ENCODE measurements at places on chromosomes 5 and 9. TPM values are rescaled to one million over a fixed set of nuclear protein-coding genes. Genes with fewer than 3 reads are reported as not detected.

DNA sequence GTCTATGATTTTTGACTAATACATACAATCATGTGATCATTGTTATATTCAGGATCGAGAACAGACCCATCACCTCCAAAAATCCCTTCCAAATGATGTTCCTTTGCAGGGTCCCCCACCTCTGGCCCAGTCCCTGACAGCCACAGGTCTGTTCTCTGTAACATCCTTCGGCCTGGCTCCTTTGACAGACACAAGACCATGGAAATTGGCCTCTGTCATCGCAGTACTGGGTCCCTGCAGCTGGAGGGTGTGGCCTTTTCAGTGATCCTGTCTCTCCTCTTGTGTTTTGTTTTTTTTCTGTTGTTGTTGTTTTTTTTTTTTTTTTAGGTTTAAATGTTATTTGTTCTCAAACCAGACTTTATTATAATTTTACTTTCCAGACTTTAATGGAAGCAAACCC is 27.4 kb upstream of the ANKRD33B start:
- no peak for DNase-seq

DNA sequence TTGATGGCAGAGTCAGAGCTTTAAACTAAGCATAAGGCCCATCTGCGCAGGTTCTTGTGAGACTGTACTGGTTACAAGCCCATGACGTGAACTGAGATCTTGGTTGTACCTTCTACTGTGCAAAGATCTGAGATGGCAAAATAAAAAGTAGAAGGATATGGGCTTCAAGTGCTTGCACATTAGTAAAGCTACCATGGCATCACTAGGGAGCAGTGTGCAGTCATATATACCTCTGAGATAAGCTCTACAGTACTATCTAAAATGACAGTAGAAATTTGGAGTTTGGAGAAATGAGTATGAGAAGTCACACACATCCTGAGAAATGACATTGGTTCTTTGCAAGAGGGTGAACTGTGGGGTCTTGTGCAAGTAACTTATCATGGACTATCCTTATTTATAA is 408.2 kb upstream of the PRR16 start:
- no peak for DNase-seq

DNA sequence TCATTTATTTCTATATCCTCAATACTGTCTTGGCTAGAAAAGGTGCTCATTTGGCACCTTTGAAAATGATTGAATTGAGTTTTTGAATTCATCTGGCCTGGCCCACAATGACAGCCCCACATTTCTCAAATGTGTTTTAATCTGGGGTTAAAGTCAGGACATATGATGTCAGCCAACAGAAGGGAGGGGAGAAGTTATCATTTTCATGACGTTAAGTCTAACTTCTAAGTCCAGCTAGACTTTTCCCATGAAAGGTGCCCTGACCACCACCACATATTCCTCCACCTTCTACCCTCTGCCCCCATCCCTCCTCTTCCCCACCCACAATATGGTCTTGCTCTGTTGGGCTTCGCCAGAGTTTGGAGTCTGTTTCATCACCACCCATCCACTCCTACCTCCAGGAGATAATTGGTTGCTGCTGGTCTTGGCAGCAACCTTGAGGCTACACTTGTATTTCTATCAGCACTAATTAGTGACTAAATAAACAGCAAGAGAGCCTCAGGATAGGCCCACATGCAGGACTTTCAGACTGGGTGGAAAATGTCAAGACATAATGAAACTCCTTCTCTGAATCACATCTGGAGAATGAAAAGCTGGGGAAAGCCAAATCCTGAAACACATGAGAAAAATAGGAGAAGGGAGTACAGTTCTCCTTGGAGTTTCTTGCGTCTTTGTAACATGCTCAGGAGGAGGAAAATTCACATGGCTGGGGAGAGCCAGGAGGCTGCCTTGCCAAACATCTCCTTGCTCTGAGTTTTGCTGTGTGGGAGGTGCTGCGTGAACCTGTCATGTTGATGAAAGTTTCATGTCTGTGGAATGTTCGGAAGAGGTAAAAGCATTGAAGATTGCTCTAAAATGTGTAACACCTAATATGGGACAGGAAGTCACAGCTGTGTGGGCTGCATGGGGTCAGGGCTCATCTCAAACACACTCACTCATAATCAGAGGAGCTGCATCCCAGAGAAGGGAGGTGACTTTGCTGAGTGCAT is 544.7 kb upstream of the KLF4 start:
- DNase-seq: peak; percentile 50

GRCh38 chr5:156411185-156411613 is 84.2 kb downstream of the SGCD start:
- no peak for DNase-seq

GRCh38 chr9:131650254-131650653 is 89.6 kb downstream of the RAPGEF1 start:
- DNase-seq: peak; percentile 36

GRCh38 chr9:2489838-2490314 is 131.7 kb upstream of the VLDLR start:
- peak; percentile 18 for DNase-seq

GRCh38 chr5:97162045-97162444 is 19.6 kb upstream of the LIX1 start:
- DNase-seq: peak; percentile 78

- DNase-seq: no peak
Measured at GRCh38 chr5:157558041-157558595, 17.5 kb downstream of the ADAM19 start.

DNA sequence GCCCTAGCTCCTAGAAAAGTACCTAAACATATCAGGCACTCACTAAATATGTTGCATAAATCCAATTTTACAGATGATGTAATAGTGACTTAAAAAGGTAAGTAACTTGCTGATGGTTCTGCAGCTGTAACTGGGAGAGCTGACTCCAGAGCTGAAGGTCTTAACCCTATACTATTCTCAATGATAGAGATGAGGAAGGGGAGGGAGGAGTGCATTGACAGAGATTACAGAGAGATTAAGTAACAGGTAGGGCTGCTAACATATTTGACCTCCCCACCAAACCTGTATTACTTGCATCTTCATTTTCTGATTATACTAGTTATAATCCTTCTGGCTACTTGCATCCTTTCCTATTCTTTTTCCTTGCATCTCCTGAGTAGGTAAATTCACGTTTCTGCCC is 255.4 kb upstream of the EFNA5 start:
- no peak for DNase-seq

DNA sequence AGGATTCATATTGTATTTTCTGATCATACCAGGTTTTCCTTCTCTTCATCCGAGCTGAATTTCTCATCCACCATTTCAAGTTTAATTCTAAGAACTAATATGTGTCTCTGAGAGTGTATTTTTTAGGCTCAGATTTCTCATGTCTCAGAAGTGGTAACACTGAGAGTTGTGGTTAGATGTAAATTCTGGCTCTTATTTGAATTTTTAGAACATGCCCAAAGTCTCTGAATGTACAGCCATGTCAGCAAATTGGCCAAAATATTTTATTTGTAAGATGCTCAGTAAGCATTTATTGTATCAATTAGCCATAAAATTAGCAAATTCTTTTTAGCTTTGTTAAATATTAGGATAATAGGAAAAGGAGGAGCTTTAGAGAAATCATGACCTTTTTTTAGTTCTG is 16.6 kb downstream of the SV2C start:
- no peak for DNase-seq

GRCh38 chr9:120289990-120290975 is 289.7 kb downstream of the CDK5RAP2 start:
- DNase-seq: no peak

GRCh38 chr5:91313757-91314673 is 69.1 kb downstream of the ARRDC3 start:
- DNase-seq: peak; percentile 68

GRCh38 chr5:57891443-57891842 is 408.8 kb upstream of the ACTBL2 start:
- no peak for DNase-seq

DNA sequence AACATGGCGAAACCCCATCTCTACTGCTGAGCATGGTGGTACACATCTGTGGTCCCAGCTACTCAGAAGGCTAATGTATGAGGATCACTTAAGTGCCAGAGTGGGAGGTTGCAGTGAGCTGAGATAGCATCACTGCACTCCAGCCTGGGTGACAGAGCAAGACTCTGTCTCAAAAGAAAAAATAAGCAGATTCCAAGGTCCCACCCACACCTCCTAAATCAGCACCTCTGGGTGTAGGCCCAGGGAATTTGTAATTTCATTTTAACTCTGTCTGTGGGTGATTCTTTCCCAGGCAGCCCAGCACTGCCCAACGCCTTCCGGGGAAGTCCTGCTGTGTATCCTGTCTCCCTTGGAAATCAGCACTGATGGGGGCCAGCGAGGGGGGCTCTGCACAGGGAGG is 12.5 kb downstream of the CAMK2A start:
- DNase-seq: no peak

DNA sequence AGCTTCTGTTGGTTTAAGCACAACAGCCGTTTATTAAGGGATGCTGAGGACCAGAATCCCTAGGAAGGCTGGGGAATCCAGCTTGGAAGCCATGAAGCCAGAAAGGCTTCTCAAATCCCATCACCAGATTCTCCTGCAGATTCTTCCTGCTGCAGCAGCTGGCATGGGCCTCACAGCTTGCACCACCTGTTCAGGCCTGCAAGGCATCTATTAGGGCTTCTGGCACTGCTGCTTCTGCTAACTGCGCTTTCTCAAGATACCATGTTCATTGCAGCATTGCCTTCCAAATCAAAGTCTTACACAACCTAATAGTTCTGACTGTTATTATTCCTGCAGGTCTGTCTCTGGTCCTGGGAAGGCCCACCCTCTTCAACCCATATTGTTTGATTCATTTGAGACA is 51.2 kb upstream of the ZNF366 start:
- DNase-seq: no peak

GRCh38 chr9:90020276-90020871 is 415.6 kb downstream of the GADD45G start:
- no peak for DNase-seq

GRCh38 chr9:3879726-3880505 is 354.1 kb upstream of the RFX3 start:
- no peak for DNase-seq

DNA sequence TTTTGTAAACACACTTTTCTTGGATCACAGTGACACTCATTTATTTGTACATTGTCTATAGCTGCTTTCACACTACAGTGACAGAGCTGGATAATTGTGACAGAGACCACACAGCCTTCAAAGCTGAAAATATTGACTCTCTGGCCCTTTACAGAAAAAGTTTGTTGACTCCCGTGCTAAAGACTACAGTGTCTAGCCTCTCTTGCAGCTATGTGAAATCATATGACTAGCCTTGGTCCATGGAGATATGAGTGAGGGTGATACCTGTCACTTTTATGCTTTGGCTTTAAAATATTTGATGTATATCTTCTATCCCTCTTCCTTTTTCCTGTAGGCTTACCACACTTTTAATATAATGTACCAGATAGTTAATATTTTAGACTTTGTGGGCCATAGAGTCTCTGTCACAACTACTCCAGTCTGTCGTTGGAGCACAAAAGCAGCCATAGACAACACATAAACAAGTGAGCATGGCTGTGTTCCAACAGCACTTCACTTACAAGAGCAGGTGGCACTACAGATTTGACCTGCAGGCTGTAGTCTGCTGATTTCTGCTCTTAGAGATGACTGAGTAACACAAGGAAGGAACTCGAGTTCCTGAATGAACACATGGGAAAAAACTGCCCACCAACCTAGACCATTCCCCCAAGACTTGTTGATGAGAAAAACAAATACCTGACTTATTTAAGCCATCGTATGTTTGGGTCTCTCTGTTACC is 73.5 kb upstream of the ANKRD55 start:
- DNase-seq: no peak

- DNase-seq: no peak
Measured at GRCh38 chr9:83477571-83477970, 60.6 kb downstream of the FRMD3 start.

DNA sequence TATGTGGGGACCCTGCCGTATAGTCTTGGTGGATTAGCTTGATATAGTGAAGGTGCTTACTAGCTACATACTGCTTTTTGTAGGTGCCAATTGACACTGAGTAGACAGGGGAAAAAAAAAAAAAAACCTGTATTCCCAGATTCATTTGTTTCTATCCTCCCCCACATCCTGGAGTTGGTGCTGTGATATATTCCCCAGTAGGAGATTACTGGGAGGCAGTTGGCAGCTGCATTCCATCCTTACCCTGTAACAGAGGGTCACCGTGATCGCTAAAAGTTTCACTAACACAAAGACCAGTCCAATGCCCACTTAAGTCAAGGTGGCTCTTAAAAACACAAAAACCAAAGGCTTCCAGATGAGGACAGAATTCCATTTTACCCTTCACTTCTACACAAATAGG is 27.4 kb upstream of the TOMM5 start:
- no peak for DNase-seq

DNA sequence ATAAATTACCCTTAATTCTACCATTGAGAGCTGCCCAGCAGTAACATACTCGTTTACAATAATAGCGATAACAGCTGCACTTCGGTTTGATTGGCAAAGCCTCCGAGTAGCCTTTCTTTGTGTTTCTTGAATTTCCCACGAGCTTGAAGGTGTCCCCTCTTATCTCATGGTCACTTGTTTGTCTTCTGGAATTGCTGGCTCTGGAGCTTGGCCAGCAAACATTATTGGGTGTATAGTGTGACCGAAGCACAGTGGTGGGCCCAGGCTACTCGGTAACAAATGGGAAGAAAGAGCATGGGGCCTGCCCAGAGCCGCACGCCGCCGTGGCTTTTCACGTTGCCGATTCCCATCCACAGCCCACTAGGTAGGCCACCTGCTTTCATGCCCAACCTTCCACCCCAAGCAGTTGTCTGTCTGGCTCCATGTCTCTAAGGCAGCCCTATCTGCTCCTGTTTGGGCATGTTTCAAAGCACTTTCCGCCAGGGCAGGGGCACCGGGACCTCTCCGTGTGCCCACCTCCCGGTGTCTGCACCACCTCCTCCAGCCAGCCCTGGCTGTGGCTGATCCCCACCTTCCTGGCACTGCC is 8.7 kb downstream of the STKLD1 start:
- no peak for DNase-seq

DNA sequence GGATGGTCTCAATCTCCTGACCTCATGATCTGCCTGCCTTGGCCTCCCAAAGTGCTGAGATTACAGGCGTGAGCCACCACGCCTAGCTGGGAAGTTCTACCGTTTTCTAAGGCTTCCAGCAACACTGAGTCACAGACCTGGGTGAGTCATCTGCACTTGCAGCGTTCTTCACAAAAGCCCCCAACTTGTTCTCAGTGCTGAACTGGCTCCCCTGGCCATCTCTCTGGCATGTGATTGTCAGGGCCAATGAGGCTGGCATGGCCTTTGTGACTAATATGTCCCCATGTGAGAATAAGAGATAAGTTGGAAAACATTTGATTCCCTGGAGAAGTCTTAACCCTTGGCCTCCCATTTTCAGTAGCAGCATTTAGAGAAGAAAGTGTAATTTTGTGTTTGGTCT is 124.4 kb downstream of the WDR41 start:
- no peak for DNase-seq

- DNase-seq: peak; percentile 69
Measured at GRCh38 chr5:147509710-147510651, at the start of gene DPYSL3. Gene DPYSL3 (minus strand): TSS chr5:147510068. CDS start chr5:147509858, 210 bp downstream.

GRCh38 chr9:21015995-21016394 is 15.4 kb downstream of the HACD4 start:
- no peak for DNase-seq

DMRTA1 gene
- total RNA-seq: 0.71 TPM

PCDHB2 gene
- total RNA-seq: 12.1 TPM

SLC6A7 gene
- total RNA-seq: 0.12 TPM

SCGB3A2 gene
- total RNA-seq: not detected

MYOT gene
- total RNA-seq: 0.43 TPM
